ENCODE measurements at places on chromosomes 11 and 22.

DNA sequence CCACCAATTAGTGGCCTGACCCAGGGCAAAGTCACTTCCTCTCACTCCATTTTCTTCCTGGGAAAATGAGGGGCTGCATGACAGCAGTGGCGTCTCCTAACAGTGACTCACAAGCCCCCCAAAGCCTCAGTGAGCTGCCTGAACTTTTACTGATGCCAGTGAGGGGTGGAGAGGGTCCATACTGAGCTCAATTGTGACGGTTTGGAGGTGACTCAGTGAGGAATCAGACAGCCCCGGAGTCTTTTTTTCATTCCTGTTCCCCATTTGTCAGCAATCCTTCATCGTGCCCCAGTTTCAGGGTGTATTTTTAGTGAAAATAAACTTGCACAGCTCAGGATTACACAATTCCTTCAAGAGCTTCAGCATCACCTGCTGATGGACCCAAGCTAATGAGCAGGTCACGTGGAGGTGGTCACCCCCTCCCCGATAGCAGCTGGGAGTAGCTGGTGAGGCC, 30.1 kb upstream of the RASD2 start:
- no peak for DNase-seq

- DNase-seq: no peak
These were observed 1630.1 kb upstream of the TENM4 start for GRCh38 chr11:81070948-81071347.

DNA sequence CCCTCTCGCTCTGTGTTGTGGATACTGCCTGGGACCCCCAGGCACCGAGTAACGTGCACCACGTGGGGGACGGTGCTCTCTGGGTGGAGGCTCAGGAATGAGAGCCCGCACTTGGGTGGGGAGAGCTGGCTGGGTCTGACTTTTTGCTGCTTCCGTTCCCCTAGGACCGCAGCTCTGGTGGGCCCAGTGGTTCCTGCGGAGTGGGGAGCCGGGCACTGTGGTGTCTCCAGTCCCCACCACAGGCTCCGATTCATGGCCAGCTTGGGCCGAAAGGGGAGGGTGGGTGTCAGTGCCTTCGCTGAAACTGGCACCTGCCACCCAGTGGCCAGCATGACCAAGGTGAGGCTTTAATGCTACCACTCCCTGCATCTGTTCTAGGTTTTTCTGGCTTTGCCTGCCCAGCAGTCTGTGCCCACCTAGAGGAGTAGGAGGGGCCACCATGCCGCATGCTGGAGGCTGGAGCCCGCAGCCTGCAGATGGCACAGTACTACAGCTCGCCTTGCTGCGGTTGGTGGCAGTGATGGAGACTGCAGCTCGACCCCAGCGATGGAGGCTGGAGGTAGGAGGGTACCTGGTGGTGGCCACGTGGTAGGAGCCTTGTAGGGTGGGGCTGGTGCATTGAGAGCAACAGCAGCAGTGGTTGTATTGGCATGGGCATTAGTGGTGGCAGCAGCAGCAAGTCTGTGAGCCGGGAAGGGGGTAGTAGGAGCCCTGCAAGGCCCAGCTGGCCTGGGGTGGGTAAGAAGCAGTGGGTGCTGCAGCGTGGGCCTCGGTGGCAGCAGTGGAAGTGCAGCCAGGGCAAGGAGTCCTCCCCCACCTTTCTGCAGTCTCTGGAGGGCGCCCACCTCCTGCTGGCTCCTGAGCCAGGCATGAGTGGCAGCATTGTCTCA, 118.8 kb upstream of the VPREB1 start:
- no peak for DNase-seq

DNA sequence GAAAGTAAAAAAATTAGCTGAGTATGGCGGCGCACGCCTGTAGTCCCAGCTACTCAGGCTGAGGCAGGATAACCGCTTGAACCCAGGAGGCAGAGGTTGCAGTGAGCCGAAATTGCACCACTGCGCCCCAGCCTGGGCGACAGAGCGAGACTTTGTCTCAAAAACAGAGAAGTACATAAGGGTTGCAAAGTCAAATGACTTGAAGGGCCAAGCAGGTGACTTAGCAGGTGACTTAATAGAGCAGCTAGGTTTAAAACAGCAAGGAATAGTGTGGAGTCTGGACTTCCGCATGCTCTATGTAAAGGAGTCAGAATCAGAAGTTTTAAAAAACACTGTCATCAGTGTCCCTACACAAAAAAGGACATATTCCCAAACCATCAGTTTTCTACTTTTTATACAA, 31.7 kb downstream of the EP300 start:
- no peak for DNase-seq

GRCh38 chr11:35717520-35717919, 54.9 kb downstream of the TRIM44 start:
- DNase-seq: no peak

GRCh38 chr11:21321530-21321929, 652.1 kb downstream of the NELL1 start:
- no peak for DNase-seq

DNA sequence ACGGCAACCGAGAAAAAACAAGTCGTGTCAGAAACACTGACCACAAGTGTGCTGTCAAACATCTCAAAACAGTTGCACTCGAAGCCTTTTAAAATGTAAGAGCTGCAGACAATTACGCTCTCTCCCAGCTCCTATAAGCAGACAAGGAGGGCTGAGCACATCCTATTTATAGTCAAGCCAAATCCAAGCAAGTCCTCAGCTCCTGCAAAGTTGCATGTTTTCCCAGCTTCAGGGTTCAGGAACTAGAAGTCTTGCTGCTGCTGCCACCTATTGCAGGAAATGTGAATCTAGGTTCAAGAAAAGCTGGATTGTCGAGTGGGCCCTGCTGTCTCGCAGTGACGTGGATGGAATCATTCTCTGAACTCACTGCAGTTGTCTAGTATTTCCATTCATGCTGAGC, 15.5 kb downstream of the EFCAB6 start:
- DNase-seq: no peak

GRCh38 chr11:65301491-65302329, 13.0 kb upstream of the CDC42EP2 start:
- no peak for DNase-seq

GRCh38 chr11:32033067-32033466, 57.8 kb upstream of the RCN1 start:
- DNase-seq: no peak

GRCh38 chr22:40417881-40418280, 47.5 kb downstream of the SGSM3 start:
- DNase-seq: no peak

DNA sequence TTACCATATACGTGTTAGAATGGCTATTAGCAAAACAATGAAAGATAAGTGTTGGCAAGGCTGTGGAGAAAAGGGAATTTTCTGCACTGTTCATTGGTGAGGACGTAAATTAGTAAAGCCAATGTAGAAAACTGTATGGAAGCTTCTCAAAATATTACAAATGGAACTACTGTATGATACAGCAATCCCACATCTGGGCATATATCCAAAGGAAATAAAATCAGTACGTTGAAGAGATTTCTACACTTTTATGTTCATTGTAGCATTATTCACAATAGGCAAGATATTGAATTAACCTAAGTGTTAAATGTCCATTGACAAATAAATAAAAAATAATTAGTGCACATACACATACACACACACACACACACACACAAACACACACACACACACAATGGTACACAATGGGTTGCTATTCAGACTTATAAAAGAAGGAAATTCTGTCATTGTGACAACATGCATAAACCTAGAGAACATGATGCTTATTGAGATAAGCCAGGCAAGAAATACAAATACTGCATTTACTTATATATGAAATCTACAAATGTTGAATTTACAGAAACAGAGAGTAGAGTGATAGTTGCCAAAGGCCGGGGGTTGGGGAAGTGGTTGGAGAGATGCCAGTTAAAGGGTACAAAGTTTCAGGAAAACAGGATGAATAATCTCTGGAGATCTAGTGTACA, 565.8 kb upstream of the LRRC4C start:
- no peak for DNase-seq

- DNase-seq: no peak
These were observed 13.3 kb upstream of the CD81 start for GRCh38 chr11:2363577-2364370.

- no peak for DNase-seq
These were observed 21.3 kb upstream of the PANX1 start for GRCh38 chr11:94107363-94107762.

GRCh38 chr11:111601636-111601978, 642 bp upstream of the SIK2 start:
- DNase-seq: no peak

DNA sequence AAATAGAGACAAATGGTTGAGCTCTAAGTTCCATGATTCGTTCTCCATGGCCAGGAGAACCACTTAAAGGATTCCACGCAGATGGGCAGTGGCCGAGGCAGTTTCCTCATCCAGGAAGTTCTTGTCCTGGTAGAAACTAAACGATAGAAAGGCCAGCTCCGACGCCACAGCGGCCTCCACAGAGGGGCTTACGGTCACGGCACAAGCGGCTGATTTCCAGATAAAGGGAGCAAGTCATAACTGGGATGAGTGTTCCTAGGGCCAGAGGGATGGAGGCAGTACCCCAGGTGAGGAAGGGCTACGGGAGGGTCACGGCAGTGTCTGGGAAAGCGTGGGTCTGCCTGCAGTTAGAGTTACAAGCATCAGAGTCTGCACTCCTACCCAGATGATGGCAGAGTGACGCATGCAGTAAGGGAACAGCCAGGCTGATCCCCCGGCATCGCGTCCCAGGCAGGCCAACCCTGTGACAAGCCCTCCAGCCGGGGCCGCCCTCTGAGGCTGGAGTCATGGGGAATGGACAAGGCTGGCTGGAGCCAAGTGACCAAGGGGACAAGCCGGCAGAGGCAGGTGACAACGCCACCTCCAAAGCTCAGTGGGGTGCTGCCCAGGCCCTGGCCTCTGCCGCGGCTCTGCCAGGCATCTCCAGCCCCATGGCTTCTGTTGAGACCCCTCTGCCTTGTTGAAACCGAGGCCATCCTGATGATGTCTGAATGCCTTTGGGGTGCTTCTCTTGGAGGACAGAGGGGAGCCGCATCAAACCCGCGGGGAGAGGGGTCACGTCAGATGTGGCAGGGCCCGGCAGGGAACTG, 475.1 kb downstream of the BRD1 start:
- DNase-seq: no peak

- no peak for DNase-seq
These were observed 23.5 kb upstream of the P2RY2 start for GRCh38 chr11:73194593-73194992.

DNA sequence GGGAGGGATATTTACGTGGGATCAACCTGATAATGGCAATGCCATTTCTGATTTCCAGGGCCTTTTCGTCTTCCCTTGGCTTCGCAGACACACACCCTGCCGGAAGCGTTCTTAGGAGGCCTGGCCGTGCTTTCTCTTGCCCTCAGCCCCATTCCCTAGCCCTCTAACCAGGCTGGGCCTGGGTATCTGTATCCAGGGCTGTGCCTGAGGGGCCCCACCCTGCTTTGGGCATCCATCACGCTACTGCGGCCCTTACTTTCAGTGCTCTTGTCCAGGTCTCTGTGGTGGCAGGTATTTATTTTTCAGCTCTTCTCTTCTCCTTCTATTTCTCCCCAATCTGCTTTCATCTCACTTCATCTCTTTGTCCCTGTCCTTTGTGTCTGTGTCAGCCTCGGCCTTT, 105.0 kb downstream of the ZBTB16 start:
- DNase-seq: no peak

GRCh38 chr22:43482318-43482625, 70.5 kb downstream of the MPPED1 start:
- DNase-seq: no peak

GRCh38 chr11:74094393-74094792, 76.4 kb downstream of the C2CD3 start:
- DNase-seq: no peak

DNA sequence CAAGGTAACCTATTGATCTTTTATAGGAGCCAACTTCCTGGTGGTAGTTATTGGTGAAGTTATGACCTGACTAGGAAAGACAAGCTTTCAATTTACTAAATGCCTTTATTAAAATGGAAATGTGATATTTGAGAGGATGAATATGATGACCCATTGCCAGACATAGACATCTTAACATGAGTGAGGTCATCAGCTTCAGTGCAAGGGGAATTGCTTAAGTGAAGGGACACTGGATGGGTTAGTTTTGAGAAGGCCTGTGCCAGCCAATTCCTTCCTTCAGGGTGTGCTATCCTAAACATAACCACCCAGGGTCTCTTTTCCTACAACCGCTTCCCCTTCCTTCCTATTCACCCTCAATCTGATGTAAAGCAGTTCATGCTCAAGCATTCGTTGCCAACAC, 21.5 kb downstream of the NAV2 start:
- no peak for DNase-seq

DNA sequence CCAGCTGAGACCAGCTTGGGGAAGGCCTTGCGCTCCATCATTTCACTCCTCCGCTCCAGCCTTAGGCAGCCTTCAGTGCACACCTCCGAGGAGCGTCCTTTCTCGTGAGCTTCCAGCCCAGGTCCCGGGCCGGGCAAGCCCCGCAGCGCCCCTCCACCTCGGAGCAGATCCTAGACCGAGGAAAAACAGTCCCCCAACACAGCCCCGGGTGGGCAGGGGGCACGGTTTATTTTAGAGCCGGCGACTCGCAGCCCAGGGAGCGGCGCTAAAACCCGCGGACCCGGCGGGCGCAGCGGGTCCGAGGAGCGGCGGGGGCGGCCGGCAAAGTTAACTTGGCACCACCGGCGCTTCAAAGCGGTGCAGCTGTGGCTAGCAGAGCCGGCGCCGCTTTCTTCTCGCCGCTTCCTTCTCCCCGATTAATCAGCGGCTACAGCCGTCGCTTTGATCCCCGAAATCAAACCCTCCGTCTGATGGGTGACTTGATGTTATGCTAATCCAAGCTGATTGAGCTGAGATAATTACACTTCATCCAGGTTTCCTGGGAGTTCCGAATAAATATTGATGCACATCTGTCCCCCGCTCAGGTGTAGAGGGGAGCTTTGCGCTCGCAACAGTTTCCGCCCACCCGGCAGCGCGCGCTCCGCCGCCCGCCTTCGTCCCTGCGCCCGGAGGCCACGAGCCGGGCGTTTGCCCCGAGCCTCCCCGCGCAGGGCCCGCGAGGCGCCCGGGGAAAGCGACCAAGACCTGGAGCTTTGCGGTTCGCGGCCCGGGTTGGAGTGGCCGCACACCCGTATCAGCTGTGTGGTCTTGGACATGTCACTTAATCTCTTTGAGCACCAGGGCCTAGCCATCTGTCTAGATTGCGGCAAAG, 192.7 kb downstream of the BUD13 start:
- DNase-seq: no peak

DNA sequence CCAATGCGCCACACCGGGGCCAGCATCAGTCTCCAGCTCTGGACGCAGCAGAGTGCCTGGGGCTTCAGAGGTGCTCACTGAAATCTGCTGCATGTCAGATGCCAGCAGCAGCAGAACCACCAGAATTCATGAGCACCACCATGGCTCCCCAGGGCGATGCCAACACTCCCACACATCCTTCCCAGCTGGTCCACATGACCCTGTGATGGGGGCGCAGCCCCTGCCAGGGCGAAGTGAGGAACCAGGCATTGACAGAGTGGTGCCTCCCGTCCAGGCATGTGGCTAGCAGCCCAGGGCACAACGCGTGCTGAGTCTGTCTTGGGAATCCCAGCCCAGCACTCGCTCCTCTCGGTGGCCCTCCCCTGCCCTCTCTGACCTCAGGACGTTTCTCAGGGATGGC, 80.4 kb downstream of the DHCR7 start:
- no peak for DNase-seq

GRCh38 chr22:25410849-25411248, 153.6 kb upstream of the GRK3 start:
- DNase-seq: no peak

GRCh38 chr11:66835768-66836405, 7.4 kb upstream of the RCE1 start:
- no peak for DNase-seq

All from CD4-positive, alpha-beta T cell treated with Interleukin-1 beta for 1 hour (primary cell).